Hematopoietic multipotent progenitor cell treated with erythropoietin and hydrocortisone succinate and interleukin-3 and kit ligand, for 4 days (in vitro differentiated cells): ENCODE measurements at places on chromosomes 11 and 22.

DNA sequence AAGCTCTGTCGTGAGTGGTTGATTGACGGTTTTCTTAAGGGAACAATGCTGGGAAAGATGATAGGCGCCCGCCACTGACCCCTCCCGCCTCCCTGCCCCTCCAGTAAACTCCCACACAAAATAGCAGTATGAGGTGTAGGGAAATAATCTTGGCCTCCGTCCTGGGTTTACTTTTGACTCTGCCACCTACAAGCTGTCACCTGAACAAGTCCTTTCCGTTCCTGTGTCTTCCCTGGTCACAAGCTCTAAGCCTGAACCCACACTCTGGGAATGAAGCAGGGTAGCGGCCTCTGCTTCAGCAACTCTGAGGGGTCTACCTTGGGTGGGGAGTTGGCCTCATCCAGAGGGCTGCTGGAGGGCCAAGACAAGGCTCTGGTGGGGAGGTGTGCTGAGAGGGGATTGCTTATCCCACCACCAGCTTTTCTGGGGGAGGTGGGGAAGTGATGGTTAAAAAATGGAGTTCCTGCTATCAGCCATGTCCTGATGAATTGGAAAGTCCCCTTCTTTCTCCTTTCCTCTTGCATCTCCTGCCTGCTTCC, 87.8 kb downstream of the CEP164 start:
- DNase-seq: no peak

- peak; percentile 82 for DNase-seq
Observed at GRCh38 chr11:67436459-67437081, 912 bp downstream of the PTPRCAP start.

DNA sequence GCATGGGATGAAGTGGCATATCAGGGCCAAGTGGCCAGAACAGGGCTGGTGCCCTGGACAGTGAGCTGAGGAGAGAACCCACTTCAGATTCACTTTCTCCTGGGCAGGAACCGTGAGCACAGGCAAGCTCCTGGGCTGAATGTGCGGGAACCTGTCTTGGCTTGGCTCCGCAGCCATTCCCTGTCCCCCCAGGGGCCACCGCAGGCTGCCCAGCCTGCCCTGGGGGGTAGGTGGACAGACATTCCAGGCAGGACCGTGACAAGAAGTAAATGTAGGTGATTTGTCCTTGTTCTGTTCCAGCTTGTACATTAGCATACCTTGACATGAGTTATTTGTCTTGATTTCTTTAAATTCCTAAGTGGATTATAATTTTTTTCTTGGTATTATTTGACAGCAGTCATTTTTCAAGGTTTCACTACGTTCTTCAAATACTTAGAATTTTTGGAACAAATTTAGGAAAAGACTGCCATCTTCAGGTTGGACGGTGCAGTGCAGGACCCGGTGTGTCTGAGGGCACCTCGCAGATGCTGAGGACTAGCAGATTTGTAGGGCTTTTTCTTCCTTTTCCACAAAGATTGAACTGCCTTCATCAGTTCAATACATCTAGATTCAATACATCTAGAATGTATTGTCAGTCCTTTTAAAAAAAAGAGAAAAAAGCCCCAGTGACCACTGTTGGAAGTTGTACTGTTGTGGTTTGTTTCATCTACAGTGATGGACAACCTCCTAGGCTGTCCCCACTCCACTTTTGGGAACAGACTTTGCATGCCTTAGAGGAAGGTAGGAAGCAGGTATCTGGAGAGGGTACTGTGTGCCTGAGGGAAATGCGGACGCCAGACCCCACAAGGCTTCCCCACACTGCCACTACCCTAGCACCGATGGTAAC, 115.1 kb upstream of the RASSF10 start:
- peak; percentile 68 for DNase-seq

DNA sequence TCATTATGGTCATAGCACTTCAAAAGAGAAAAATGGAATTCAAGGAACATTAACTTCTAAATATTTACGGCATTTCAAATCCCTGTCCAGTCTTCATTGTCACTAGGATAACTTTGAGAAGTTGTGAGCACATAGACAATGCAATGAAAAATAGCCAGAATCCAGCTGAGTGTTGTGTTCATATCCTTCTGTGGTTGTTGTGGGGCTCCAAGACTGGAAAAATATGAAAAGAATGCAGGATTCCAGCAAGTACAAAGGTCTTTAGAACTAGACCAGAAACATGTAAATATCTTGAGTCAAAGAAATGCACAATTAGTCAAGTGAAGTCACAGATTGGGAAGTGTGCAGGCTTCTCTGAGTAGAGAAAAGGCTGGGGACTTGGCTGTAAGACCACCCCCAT, 68.7 kb downstream of the WT1 start:
- DNase-seq: no peak

GRCh38 chr11:17720796-17721171, 1.4 kb downstream of the MYOD1 start:
- DNase-seq: no peak

GRCh38 chr22:43883012-43883661, 8.7 kb downstream of the PNPLA5 start:
- DNase-seq: peak; percentile 81

GRCh38 chr22:22705328-22706100, 61.1 kb downstream of the GGTLC2 start:
- no peak for DNase-seq

DNA sequence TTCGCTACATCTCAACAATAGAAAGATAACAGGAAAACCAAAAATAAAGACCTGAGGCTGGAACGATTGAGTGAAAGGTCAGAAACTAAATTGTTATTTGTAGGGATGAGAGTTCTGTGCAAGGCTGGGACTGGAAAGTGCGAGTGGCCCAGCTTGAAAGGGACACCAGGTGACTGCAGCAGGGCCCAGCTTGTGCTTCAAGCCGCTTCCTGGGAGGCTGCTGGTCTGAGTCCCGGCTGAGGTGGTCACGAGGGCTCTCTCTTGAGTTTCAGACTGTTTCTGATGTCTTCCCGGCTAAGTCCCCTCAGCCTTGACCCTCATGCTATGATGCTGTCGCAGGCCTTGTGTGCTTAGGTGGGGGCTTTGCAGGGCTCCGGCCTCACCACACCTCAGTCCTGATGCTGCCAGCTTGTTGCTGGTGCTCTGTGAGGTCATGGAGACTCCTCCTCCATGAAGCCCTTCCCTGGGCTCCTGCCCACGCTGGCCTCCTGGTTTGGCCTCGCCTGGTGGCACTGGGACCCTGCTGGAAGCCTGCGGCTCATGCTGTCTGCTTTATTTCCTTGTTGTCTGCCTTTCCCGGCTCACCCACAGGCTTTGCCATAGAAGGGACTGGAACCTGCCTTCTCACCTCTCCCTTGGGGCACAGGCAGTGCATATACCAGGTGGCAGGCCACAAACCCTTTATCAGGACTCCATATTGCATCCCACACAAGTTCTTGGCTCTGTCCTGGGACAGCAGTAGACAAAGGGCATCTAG, 4.0 kb downstream of the BANF1 start:
- no peak for DNase-seq

DNA sequence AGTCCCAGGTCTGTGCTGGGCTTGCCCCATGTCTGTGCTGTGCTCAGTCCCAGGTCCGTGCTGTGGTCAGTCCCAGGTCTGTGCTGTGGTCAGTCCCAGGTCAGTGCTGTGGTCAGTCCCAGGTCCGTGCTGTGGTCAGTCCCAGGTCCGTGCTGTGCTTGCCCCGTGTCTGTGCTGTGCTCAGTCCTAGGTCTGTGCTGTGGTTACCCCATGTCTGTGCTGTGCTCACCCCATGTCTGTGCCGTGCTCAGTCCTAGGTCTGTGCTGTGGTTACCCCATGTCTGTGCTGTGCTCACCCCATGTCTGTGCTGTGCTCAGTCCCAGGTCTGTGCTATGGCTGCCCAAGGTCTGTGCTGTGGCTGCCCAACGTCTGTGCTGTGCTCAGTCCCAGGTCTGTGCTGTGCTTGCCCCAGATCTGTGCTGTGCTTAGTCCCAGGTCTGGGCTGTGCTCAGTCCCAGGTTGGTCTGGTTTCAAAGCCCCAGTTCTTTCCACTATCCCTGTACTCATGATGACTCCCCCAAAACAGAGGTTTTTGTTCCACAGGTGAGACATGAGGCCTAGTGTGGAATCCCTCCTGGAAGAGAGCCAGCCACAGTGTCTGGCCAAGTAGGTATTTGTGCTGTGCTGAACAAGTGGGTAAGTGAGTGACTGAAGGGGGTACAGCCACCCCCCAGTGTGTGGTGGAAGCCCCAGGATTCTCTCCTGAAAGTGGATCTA, 34.8 kb downstream of the IRAG1 start:
- no peak for DNase-seq

DNA sequence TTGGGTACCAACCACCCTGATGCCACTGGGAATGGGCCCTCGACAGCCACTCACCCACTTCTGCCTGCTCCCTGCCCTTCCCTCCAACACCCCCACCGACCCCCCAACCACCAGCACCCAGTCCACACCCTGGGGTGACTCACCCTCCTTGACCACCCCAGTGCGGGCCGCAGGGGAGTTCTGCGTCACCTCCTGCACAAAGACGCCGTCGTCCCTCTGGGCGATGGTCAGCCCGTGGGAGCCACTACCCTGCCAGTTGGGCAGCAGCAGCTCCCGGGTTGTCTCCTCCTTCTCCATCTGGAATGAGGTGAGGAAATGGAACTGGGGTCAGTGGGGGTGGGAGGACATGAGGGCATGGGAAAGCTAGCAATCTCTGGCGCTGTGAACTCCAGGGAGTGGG, 10.8 kb downstream of the AHNAK start:
- DNase-seq: no peak

DNA sequence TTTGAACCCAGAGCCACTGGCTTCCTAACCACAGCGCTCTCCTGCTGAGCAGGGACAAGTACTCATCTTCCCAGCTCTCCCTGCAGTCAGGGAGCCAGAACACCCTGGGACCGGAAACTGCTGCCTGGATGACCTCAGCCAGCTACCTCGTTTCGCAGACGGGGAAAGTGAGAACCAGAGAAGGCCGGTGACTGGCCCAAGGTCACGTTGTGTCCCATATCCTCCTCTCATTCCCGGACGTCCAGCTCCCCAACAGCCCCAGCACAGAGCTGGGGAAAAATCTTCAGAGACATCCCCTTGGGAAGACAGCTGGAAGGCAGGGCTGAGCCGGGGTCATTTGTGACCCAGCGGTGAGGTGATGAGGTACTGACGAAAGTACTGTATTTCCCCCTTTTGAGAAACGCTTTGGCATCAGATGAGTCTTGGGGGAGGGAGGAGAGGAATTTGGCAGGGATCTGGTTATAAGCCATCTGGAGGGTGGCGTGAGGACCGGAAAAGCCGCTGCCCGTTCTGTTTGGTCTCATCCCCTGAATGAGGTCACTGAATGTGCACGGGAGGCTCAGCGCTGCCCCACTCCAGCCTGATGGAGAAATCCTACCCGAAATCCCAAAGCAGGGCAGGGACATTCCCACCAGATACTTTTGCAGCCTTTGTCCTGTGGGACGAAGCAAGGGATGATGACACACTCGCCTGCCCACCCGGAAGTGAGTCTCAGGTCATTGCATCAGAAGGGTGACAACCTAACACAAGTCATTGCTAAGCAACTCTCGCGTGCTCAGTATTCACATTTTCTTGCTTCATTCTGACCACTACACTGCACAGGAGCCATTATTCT, 41.1 kb downstream of the LIF start:
- peak; percentile 52 for DNase-seq

DNA sequence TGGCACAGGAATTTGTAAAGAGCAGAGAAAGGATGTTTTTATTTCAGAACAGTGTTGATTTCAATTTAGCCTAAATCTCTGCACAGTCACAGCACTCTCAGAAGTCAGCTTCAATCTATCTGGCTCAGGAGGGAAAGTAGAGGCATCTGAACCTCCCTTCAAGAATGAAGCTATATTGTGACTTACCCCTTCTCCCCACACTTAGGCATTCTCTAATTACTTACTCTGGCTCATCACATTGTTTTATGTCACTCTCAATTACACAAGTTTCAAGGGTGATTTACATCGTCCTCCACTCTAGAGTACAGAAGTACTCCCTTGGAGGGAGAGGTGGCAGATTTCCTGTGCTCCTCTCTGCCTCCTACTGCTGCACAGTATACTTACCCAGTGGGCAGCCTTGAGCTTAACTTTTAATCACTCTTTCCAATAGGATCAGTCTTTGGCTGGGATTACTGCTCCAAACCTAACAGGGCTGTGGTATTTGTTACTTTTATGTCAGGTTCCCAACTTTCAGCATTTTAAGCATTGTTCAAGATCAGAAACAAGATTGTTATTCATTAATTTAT, 211.4 kb downstream of the AASDHPPT start:
- DNase-seq: no peak

GRCh38 chr22:44403602-44404329, 91.0 kb upstream of the SHISAL1 start:
- no peak for DNase-seq

DNA sequence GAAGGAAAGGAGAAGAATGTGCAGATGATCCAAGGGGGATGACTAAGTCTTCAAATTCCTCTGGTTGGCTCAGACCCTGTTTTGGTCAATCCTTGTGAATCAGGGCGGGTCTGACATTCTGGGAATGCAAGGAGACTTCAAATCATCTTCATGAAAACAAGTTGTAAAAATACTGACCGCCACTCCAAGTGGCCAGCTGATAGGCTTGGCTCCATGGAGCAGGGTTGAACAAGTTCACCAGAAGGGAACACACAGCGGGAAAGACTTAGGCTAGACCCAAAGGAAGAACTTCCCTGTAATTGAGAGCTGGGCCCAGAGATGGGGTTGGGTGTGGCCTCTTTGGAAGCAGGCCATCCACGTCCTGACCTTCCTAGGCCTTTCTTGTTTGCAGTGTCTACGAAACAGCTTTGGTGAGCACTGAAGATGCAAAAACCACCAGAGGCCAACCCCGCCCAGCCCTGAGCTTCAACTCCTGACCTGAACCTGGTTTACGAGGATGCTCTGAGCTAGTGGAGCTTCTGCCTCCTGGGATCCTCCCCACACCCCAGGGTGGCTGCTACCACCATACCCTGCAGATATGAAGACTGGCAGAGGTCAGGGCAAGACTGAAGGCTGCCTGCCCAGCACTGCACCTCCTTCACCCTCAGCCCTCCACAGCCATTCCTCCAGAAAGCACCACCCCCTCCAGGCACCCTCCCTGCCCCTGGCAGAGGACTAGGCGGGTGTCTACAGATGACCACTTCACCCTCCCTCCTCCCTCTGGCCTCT, 26.1 kb downstream of the GDPD5 start:
- DNase-seq: no peak

DNA sequence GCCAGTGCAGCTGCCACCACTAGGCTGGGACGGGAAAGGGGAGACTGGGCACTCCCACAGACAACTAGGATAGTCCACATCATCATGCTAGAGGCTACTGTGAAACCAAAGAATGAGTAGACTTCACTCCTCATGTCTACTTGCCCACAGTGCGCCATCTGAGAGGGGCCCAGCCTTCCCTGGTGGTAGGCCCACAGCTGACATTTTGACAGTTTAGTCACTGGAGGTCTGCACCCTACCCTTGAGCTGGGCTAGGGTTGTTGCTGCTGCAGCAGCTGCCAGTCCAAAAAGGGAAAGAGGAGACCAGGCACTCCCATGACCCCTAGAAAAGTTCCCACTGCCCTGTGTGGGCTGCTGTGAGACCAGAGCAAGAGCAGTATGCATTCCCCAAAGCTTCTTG, 141.2 kb downstream of the DLG2 start:
- no peak for DNase-seq

DNA sequence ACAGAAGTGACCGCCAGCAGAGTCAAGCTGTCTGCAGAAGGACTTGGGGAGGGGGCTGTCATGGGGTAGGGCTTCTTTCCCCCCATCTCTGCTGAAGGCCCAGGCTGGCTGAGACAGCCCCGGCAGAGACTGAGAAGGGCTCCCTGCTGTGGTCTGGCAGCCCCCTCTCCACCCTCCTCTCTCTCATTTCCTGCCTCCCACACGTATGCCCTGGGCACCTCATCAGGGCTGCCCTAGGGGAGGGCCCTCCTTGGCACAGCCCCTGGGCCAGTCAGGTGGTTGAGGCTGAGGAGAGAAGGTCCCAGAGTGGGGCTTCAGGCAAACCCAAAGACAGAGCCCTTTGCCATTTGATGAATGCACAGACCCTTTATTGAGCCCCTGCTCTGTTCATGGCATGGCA, 3.6 kb downstream of the RASD2 start:
- DNase-seq: no peak
